Activated CD4-positive, alpha-beta T cell treated with anti-CD3 and anti-CD28 coated beads, Interleukin-2, Interleukin-6, amounts not matched to agents 100 ng/mL and 50 ng/mL, durations not matched to agents 16 hours and 8 hours (primary cell): ENCODE measurements at places on chromosomes 2 and 18.

DNA sequence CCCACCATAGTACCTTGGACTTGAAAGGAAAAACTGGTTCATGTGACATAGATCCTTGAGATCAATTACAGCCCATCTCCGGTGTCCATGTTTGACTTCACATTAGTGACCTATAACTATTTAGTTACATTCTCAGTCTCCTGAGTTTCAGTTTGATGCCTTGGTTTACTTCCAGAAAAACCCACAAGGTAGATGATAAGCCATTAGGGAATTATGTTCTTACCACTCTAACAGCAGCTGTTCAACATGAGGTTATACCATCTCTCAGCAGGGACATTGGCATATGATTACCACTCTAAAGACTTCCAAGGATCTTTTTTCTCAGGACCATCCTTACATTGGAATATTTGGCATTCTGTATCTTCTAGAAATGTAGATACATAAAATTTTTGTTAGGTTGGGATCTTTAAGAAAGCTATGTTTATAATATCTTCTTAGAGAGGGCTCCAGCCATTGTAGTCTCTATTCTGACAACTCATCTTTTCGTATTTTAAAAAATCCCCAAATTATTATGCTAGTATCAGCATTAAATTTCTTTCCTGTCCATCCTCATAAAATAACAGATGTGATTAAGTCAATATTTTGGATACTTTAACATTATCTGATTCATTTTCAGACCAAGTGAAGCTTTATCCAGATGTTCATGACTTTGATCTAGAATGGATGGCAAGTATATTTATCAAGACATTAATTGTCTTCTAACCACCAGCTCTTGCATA lies 258.9 kb downstream of the RDH14 start:
- no peak for DNase-seq

GRCh38 chr2:30653847-30654246 lies 153.4 kb downstream of the CAPN13 start:
- peak; percentile 23 for DNase-seq

DNA sequence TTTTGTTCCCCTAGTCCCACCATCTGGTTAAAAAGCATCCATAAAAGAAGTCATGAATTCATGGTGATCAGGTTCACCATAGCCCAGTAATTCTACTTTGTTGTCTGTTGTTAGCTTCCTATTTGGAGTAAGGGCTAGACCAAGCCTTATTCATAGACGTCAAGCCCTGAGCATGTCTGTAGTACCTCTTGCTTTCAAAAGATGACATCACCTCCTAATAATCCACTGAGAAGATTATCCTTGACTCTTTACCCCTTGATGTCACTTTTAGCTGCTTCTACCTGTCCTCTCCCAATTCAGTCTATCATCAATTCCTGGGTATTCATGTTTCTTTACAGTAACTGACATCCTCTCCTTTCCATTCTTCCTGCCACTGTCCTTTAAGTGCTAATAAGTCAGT lies 90.1 kb downstream of the EML6 start:
- no peak for DNase-seq

DNA sequence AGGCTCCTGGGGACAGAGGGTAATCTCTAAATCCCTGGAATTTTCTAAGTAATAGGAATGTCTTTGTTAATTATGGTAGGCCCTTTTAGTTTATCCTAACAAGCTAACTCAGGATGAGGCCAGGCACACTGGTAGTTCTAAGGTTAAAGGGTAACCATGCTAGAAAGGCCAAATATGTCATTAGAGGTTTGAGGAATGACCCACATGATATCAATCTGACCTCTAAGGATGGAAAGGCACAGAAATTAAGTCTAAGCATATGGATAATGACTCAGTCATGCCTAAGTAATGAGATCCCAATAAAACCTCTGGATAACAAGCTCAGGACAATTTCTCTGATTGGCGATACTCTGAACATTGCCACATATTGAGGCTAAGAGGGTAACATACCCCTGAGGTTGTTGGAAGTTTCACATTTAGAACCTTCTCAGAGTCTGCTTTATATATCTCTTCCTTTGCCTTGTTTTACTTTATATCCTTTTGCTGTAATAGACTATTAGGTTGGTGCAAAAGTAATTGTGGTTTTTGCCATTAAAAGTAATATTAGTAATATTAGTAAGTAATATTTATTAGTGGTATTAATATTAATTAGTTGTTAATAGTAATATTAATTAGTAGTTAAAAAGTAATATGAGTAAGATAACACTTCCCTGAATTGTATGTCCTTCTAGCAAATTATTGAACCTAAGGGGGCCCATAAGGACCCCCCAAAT lies 806.3 kb upstream of the GCFC2 start:
- DNase-seq: no peak

DNA sequence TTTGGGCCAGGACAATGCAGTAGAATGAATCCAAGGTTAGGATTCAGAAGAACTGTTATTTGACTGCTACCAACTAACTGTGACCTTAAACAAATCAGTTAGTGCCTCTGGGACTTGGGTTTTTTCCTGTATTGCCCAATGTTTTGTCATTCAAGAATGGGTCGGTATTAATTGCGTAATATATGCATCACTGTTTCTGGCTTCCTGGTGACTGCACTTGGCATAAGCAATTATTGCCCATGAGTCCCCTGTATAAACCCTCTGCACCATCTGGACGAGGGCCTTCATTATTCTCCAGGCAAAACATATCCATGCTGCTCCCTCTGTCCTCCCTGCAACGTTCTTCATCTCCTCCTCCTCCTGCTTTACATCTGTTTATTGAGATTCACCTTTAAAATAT lies 255.8 kb upstream of the LRRTM1 start:
- no peak for DNase-seq

- DNase-seq: no peak
Observed at GRCh38 chr2:88608184-88608583, 19.1 kb downstream of the EIF2AK3 start.

GRCh38 chr2:16210841-16211240 lies 270.5 kb downstream of the MYCN start:
- DNase-seq: no peak

- no peak for DNase-seq
Observed at GRCh38 chr2:75047189-75047991, 88.9 kb downstream of the POLE4 start.

DNA sequence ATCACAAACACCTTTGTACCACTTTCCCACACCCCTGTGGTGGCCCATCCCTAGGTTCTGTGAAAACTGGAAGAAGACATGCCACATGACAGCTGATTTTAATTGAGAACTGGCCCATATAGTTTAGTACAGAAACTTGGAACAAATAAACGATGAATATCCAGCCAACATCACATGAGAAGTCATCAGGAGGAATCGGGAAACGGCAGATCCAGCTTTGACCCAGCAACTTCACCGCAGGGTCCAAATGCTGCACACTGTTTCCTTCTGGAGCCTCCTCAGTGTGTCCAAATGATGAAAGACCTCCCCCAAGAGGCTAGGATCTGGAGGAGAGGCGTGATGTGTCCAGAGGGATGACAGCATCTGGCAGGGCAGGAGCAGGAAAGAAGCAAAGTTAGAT lies 75.5 kb downstream of the COPS8 start:
- DNase-seq: no peak

GRCh38 chr2:125313806-125314205 lies 1288.7 kb downstream of the CNTNAP5 start:
- no peak for DNase-seq

- no peak for DNase-seq
Observed at GRCh38 chr2:165391791-165392190, 77.7 kb upstream of the CSRNP3 start.

GRCh38 chr2:146246736-146247523 lies 1597.9 kb upstream of the ACVR2A start:
- DNase-seq: no peak

GRCh38 chr2:134276381-134277172 lies 22.7 kb downstream of the MGAT5 start:
- no peak for DNase-seq

GRCh38 chr2:174753038-174753633 lies 11.1 kb downstream of the CHRNA1 start:
- peak; percentile 62 for DNase-seq
